ENCODE measurements at places on chromosomes 11 and 22.

- no peak for DNase-seq
Measured at GRCh38 chr11:126862664-126863243, 137.8 kb downstream of the KIRREL3 start.

GRCh38 chr11:16986434-16987204, 27.6 kb downstream of the PLEKHA7 start:
- peak; percentile 21 for DNase-seq

- no peak for DNase-seq
Measured at GRCh38 chr11:9266132-9266736, 1.1 kb upstream of the DENND5A start.

GRCh38 chr11:68897441-68897840, 6.2 kb downstream of the MRPL21 start:
- DNase-seq, result no peak

DNA sequence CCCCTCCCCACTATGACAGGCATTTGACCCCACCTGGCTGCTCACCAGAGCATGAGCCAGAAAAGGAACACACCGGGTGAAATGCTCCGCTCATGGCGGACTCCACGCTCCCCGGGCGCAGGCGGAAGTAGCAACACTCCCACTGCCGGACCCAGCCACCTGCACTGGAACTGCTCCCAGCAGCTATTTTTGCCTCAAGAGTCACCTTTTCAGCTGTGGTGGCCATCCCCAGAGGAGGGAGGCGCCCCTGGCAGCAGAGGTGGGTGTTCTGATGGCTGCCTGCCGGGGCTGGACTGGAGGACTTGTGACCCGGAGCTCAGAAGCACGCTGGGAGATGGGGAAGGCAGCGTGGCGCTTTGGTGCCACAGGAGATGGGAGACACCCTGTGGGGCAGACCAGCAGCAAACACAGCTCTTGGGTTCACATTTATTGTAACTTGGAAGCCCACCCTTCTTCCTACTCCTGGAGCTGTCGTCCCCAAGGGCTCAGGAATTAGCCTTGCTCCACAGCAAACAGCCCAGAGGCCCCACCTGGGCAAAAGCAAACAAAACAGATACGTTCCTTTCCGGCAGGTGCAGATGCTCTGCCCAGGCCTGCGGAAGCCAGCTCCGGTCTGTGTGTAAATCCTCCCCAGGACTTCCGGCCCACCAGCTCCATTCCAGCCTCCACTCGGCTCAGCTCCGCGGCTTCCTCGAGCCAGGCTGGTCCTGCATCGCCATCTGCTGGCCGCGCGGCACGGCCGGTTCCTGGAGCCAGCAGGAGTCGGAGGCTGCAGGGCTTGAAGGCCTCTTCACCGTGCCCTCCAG, 3.7 kb downstream of the RPS19BP1 start:
- peak; percentile 86 for DNase-seq

- DNase-seq, result no peak
Measured at GRCh38 chr11:36261094-36261493, 28.1 kb downstream of the COMMD9 start.

DNA sequence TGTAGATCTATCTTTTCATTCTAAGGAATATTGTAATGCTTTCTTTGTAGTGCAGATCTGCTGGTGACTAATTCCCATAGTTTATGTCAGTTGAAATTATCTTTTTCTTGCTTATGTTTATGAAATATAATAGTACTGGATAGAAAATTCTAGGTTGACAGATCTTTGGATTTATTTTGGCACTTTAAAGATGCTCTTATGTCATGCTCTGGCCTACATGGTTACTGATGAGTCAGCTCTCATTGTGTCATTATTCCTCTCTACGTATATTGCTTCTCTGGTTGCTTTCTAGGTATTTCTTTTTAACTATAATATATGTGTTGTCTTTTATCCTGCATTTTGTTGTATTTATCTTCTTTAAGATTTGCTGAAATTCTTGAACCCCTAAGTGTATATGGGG, 955.5 kb upstream of the CHORDC1 start:
- no peak for DNase-seq

- no peak for DNase-seq
Measured at GRCh38 chr11:73795925-73796632, 8.4 kb downstream of the MRPL48 start.

DNA sequence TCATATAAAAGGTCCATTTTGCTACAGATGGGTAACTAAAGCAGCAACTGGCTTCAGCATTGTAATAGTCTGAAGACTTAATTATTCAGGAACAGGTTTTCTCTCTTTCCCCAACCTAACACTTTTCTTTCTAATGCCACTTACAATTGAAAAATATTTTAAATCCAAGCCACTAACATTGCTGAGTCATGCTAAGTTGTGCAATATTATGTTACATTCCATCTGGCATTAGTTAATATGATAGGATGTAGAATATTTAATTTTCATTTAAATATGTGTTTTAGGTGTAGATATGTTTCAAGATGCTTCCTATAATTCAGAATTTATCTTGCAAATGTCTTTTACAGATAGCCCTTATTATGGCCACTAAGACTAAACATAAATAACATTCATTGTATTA, 98.6 kb downstream of the KIF18A start:
- no peak for DNase-seq

DNA sequence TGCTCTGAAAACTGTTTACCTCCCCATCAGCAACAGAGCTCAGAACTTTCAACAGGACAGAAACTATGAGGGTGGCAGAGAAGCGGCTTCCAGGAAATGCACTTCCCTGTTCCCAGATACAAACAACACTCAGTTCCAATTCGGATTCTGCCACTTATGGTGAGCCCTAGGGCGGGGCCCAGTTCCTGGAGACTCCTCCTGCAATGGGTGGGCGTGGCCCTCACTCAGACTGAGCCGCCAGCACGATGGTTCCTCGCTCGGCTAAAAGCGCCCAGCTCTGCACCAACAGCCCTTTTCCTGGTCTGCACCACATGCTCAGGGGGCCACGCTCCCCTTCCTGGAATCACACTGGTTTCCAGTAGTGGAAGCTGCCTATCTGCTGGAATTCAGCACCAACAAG, 314.1 kb downstream of the CTTN start:
- no peak for DNase-seq

DNA sequence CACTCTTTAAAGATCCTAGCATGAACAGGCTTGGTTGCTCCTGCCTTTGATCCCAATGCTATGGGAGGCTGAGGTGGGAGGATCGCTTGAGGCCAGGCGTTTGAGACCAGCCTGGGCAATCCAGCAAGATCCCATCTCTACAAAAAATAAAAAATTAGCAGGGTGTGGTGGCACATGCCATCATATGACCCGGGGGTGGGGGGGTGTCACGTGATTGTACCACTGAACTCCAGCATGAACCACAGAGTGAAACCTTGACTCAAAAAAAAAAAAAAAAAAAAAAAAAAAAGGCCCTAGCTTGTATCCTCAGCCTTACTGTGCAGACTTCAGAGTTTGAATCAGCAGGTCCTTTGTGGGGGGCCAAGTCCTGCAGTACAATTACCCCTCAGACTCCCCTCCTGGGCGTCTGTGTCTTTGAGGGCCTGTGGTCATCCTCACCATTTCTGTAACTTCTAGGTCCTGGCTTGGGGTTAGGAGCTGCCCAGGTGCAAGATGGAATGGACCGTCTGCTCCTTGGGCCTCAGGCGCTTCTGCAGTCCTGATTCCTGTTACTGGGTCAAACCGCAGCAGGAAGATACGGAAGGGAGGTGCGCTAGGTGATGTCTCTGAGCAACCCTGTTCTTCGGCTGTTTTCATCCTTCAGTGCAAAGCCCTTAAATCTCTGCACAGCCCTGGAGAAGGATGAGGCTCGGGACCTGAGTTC, 208.1 kb downstream of the CTTN start:
- DNase-seq, result no peak

- DNase-seq, result no peak
Measured at GRCh38 chr22:29587938-29588699, 7.2 kb upstream of the NIPSNAP1 start.

GRCh38 chr11:79044201-79044600, 396.6 kb downstream of the TENM4 start:
- DNase-seq, result no peak

- DNase-seq, result no peak
Measured at GRCh38 chr11:2462543-2462985, 17.8 kb downstream of the KCNQ1 start.

DNA sequence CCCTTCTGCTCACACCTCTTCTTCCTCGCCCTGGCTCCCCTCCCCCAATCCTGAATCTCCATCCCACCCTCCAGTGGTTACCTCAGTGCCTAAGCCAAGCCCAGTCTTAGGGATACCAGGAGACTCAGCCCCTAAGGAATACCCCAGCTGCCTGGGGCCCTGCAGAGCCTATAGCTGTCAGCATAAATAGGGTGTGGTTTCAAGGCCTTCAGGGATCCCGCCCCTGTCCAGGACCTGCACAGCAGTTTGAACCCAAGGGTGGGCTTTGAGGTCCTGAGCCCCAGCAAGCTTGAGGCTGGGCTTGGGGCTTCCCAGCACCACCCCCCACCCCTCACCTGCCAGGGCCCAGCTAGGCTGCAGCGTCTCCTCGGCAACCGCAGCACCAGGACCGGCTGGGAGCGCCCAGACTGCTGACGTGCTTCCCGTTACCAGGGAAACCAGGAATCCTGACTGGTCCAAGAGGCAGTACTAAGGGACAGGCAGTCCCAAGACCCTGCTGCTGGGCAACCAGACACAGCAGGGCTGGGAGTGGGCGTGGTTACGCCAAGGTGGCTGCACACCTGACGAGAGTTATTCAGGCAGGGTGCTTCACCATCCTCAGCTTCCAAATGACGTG, 13.7 kb downstream of the APBB1 start:
- DNase-seq, result no peak

- DNase-seq, result no peak
Measured at GRCh38 chr11:1017269-1018005, 19.1 kb downstream of the MUC6 start.

- DNase-seq, result no peak
Measured at GRCh38 chr11:15095736-15096228, 18.9 kb upstream of the INSC start.

GRCh38 chr11:86013713-86014112, 55.2 kb downstream of the PICALM start:
- DNase-seq, result no peak

DNA sequence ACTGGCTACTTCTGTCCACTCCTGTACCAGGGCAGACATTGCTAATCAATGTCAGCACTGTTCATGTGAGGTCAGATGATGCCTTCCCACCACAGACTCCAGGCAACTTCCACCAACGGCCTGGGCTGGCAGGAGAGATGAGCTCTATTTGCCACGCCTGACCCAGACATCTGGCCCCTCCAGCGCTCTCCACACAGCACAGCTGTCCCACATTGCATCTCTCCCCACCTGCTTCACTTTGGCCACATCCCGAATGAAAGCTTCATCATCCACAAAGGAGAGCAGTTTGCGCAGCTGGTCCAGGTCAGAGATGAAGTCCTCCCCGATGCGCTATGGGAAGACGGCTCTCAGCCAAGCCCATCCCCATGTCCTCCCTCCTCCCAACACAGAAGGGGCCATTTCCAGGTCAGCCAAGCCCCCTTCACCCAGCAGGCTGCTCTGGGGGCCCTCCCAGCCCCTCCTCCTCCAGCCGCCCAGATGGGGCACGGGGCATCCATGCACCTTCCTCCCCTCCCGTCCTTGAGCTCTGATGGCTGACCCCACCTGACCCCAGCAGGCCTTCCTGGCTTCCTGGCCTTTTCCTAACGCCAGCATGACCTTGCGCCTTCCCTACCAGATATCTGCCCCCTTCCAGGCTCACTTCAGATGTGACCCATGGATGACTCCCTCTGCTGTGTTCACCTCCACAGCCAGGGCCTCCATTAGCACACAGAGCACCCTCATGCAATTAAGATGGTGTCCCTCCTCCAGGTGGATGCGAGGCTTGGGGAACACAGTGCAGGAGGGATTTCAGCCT, 7.4 kb downstream of the PYGM start:
- no peak for DNase-seq

DNA sequence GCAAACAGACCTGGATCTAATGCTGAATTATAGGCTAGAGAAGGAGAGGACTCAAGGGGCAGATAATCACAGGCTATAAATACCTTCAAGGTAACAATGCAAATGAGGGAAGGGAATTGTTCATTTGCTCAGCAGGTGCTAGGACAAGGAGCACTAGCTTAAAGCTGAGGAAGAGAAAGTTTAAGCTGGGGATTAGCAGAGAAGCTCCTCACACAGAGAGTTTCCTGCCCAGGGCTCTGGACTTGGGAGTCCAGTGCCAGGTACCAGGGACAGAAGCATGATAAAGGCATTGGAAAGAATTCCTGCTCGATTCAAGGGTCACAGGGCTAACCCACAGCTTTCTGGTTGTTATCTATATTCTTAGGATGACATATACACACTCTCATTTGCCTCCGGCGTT, 509.9 kb downstream of the NTM start:
- DNase-seq, result no peak
